Spinal cord (tissue), 10 donors: ENCODE measurements at places on chromosomes 7 and 10. TPM values are rescaled to one million over a fixed set of nuclear protein-coding genes. Genes with fewer than 3 reads are reported as not detected.
A peak's percentile ranks its signal among the peaks of the same experiment; 100 is the strongest.

DNA sequence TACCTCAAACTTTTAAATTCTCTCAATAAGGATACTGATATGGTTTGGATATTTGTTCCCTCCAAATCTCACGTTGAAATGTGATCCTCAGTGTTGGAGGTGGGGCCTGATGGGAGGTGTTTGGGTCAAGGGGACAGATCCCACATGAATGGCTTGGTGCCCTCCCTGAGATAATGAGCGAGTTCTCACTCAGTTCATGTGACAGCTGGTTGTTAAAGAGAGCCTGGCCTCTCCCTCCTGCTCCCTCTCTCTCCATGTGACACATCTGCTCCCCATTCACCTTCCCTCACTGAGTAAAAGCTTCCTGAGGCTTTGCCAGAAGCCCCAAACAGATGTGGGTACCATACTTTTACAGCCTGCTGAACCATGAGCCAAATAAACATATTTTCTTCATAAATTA lies 19.2 kb downstream of the ABCB4 start:
- no peaks in the 10 kb centered on the region for H3K36me3 ChIP-seq
- no peak overlapping the region for H3K27ac ChIP-seq
- no peaks in the 10 kb centered on the region for H3K4me1 ChIP-seq
- no peaks in the 10 kb centered on the region for H3K27me3 ChIP-seq
- no peak overlapping the region for H3K4me3 ChIP-seq

GRCh38 chr10:23053036-23053435 lies 42.3 kb upstream of the MSRB2 start:
- no peaks in the 10 kb centered on the region for H3K27me3 ChIP-seq
- H3K4me3 ChIP-seq, result no peak overlapping the region
- H3K36me3 ChIP-seq, result no peaks in the 10 kb centered on the region
- no peak overlapping the region for H3K27ac ChIP-seq
- H3K4me1 ChIP-seq, result peaks cover 3% of the 10 kb centered on the region
- DNase-seq, result no peak

DNA sequence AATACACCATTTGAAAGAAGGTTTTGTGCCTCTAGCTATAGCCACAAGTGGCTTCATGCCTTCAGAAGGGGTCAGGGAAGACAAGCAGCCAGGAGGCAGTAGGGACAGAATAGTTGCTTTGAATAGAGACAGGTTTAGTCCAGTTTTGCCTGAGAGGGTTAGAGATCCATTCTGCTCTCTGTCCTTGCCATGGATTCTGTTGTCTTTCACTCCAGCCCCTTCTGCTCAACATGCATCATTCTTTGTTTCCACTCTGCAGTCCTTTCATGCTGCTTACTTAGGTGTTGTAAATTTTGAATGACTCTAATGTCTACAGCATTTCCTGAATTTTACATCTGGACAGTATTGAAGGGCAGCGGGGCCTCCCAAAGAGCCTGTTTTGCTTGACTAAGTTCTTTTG lies 60.3 kb downstream of the CNTNAP2 start:
- peak overlapping the region; percentile 33 for H3K27ac ChIP-seq
- H3K4me3 ChIP-seq, result no peak overlapping the region
- H3K36me3 ChIP-seq, result no peaks in the 10 kb centered on the region
- DNase-seq, result peak; percentile 29

DNA sequence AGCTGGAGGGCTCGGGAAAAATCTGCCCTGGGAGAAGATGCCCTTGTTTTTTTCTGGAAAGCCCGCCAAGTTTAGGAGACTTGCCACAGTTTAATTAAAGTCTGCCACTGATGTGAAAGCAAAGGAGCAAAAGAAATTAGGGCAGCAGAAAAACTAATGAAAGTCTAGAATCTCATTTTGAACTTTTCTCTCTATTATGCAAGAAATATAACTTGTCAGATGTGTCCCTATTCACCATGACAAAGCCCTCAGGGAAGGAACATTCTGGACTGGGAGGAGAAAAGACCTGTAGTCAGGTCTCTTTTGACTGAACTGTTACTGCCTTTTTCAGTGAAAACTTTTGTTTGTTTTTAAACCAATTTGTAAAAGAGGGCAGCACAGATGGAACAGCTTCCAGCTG lies 715.5 kb downstream of the SORCS3 start:
- H3K36me3 ChIP-seq, result no peaks in the 10 kb centered on the region
- no peak overlapping the region for H3K4me3 ChIP-seq
- peak; percentile 25 for DNase-seq
- H3K27ac ChIP-seq, result no peak overlapping the region

GRCh38 chr10:102352066-102352715 lies 43.3 kb upstream of the NFKB2 start:
- H3K36me3 ChIP-seq, result peaks cover 21% of the 10 kb centered on the region
- no peak overlapping the region for H3K27ac ChIP-seq
- H3K27me3 ChIP-seq, result no peaks in the 10 kb centered on the region
- H3K4me3 ChIP-seq, result no peak overlapping the region
- DNase-seq, result peak; percentile 52

SLC26A3 gene
- not detected for total RNA-seq

RSPH10B2 gene
- 1.4 TPM for total RNA-seq

SLC39A12 gene
- 9.9 TPM for total RNA-seq
